GM23338 (cell line): ENCODE measurements at places on chromosomes 6 and 20.

- peak; percentile 55 for DNase-seq
These were observed 544 bp upstream of the TP53INP2 start for GRCh38 chr20:34703424-34704176.

- DNase-seq, result peak; percentile 6
These were observed 611.3 kb downstream of the HDGFL1 start for GRCh38 chr6:23180504-23181293.

GRCh38 chr20:24617080-24617432 lies 147.6 kb downstream of the SYNDIG1 start:
- DNase-seq, result no peak

- DNase-seq, result no peak
These were observed 9.3 kb upstream of the PRR18 start for GRCh38 chr6:166317261-166318212.

- DNase-seq, result no peak
These were observed 62.9 kb downstream of the MRPL14 start for GRCh38 chr6:44064089-44064947.

DNA sequence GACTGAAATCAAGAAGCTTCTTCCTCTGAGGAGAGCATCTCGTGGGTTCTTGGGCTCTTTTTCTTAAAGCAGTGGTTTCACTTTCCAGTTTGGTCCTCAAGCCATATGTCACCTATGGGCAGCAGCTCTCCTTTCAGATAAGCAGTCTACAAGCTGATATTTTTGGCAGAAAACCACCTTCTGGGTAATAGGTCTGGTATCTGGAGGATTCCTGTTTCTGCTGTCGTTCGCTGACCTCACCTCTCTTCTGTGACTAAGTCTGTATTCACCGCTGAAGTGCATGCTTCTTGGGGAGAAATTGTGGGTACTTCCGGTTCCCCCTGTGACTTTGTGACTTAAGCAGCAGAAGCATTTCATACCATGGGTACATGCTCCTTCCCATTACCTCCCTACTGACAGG lies 193.6 kb downstream of the EDN1 start:
- DNase-seq, result no peak

- peak; percentile 61 for DNase-seq
These were observed 673.5 kb upstream of the AGPAT4 start for GRCh38 chr6:161947371-161947770.

- no peak for DNase-seq
These were observed 168.9 kb downstream of the ZMYND8 start for GRCh38 chr20:47187450-47188195.

DNA sequence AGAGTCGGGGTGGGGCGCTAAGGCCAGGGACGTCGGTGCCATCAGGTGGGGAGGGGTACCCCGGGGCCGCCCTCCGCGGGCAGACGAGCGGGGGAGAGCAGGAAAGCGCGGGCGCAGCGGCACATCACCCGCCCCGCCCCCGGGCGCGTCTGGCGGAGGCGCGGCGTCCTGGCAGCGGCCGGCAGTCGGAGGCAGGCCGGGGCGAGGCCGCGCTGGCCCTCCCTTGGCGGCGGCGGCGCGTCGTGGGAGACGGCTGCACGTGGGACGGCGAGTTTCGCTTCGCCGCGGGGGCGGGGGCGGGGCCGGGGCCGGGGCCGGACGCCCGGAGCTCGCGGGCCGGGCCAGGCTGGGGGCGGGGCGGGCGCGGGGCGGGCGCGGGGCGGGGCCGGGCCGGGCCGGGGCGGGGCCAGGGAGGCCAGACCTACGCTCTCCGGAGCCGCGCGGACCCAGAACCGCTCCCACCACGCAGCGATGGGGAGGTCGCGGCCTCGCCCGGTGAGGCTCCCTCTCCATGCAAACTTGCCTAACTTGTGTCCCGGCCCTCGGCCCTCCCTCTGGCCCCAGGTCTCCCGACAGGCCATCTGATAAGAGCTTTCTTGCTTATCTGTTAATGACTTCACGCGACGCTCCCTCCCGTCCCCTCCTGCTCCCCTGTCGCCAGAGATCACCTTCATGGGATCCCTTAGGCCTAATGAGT lies 12.5 kb downstream of the ITPR3 start:
- peak; percentile 72 for DNase-seq

DNA sequence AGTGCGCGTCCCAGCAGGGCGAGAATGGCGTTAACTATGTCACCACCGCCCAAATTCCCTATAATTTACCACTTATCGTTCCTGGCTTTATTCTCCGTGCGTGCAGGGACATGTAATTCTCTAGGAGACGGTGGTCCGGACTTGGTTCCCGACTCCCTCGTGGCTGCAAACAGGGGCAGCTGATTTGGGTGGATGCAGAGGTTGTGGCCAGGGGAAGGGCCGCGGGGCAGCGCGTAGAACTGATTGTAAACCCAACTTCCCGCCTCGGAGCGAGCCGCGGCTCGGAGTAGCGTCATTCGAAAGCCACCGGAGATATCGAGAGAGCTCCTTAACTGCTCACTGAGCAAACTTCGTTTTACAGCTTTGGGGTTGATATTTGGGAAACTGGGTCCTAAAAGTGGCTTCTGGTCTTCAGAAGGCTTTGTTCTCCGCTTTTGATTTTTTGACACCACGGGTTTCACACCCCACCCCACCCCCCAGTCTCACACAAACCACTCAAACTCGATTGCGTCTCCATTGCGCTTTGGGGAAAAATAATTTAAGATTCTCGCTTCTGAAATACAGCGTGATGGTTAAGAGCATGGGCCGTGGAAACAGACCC lies 17.5 kb upstream of the ZSCAN9 start:
- DNase-seq, result peak; percentile 85

- no peak for DNase-seq
These were observed 159.1 kb upstream of the TOP1 start for GRCh38 chr20:40869218-40870147.
